ENCODE measurements at places on chromosomes 11 and 22.

DNA sequence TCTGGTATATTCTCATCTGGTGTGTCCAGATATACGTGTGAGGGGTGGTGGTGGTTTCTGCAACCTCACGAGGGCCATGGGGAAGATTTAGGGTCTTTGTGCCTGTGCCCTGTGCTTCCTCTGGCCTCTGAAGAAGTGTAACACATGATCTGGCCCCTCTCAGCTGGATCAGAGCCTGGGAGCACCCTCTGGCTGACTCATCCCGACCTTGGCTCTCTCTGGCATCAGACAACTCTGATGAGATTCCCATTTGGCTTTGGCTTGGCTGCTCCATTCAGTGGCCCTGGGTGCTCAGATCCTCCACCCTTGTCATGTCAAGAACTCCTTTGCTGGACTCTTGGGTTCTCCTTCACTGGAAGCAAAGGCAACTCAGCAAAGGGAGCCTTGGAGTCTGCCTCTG, 45.2 kb downstream of the RASSF10 start:
- peak; percentile 17 for DNase-seq

GRCh38 chr11:10891151-10891720, 33.4 kb upstream of the ZBED5 start:
- DNase-seq = no peak

DNA sequence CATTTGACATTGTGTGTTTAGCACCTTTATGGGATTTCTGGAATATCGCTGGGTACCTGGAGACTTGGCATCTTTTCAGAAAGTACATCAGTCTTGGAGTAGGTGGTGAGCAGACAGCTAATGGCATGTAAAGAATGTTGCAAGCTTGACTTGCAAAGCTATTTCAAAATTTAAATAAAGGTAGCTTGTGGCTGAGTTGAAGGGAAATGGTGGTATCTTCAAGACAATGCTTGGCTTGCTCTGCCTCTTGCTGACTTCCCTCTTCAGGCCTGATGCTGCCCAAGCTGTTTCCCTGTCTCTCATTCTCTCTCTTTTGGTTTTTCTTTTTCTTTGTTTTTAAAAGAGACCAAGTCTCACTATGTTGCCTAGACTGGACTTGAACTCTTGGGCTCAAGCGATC, 13.2 kb downstream of the ZNRF3 start:
- no peak for DNase-seq

DNA sequence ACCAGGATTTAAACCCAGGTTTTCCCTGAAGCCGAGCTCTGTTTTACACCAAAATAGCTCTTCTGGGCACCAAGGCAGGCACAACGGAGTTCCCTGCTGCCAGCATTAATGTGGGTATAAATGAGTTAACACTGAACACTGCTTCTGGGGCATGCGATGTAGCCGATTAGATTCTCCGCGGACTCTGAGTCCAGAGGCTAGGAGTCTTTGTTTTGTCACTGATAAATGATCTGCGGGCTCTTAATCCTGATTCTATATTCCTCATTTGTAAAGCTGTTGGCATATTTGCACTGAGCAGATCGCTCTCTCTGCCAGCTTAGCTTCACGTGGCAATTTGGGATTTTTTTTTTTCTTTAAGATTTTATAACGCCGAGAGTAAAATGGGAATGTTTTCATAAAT, 16.8 kb upstream of the LDLRAD3 start:
- DNase-seq = no peak

DNA sequence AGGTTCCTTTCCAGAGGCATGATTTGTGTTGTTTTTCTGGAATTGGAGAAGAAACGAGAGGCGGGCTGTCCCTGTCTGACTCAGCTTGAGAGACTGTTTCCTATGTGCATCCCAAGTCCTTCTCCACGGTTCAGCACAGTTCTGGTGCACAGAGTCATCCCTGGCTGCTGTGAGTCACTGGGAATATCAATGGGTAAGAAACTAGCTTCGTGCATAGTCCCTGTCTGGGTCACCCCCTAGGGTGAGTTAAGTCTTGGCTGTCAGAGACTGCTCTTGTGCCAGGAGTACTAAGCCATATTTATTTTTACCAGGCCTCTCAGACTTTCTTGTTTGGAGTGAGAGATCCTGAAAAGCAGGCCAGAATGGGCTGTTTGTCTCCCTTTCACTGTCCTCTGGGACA, 2.4 kb upstream of the LRP4 start:
- no peak for DNase-seq

- DNase-seq = no peak
These were observed 11.9 kb downstream of the ZNF202 start for GRCh38 chr11:123729602-123730001.

- no peak for DNase-seq
These were observed 72.5 kb upstream of the UCP3 start for GRCh38 chr11:74081428-74081827.

DNA sequence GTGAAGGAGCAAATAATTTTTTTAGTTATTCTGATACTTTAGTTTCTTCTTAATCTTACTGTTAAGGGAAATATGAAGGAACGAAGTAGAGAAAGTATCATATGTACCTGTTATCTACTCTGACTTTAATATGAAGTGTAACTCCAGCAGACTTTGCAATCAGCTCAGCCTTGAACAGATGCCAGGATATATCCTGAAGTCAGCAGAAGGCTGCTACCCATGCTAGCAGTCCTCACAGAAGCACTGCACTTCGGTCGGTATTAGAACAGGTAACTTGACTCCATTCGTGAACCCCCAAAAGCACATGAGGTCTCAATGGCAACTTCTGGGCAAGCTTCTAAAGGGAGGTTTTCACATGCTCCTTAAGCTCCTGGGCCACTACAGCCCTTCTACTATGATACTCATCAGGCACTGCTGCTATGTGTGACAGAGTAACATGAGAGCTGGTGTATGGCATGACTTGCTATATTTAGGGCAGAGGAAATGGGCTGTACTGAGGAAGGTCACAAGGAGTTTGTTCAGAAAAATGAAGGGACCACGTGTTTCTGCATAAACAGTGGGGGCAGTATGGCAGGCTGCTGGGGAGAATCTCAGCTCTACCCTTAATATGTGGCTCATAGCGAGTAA, 344.1 kb downstream of the SOX6 start:
- no peak for DNase-seq
